Natural killer cell (primary cell): ENCODE measurements at places on chromosomes 11 and 22. TPM values are rescaled to one million over a fixed set of nuclear protein-coding genes. Genes with fewer than 3 reads are reported as not detected.

Gene VSIG10L2
- not detected for total RNA-seq

Gene CREB3L1
- not detected for total RNA-seq

Gene APOL3
- 111 TPM for total RNA-seq

Gene SYT8
- not detected for total RNA-seq

Gene KCNJ11
- total RNA-seq: not detected

Gene PKNOX2
- not detected for total RNA-seq

Gene TRIM6
- total RNA-seq: not detected

Gene AP5B1
- 22.5 TPM for total RNA-seq

Gene BEST1
- total RNA-seq: 0.32 TPM

Gene CHRDL2
- not detected for total RNA-seq

Gene RAB36
- 1.7 TPM for total RNA-seq

Gene PC
- 4.6 TPM for total RNA-seq

Gene TSPAN18
- 2.4 TPM for total RNA-seq

Gene LRRC32
- total RNA-seq: 1.4 TPM

Gene NXPE4
- total RNA-seq: not detected

Gene MPPED2
- 0.99 TPM for total RNA-seq

Gene GTSE1
- 2.7 TPM for total RNA-seq

Gene NPAS4
- not detected for total RNA-seq
